Activated CD4-positive, alpha-beta T cell treated with anti-CD3 and anti-CD28 coated beads, Interleukin-2, amount 50 U/mL, for 48 hours (primary cell): ENCODE measurements at places on chromosomes 5 and 9.

GRCh38 chr5:169742771-169743296, 105.8 kb downstream of the DOCK2 start:
- DNase-seq, result no peak

DNA sequence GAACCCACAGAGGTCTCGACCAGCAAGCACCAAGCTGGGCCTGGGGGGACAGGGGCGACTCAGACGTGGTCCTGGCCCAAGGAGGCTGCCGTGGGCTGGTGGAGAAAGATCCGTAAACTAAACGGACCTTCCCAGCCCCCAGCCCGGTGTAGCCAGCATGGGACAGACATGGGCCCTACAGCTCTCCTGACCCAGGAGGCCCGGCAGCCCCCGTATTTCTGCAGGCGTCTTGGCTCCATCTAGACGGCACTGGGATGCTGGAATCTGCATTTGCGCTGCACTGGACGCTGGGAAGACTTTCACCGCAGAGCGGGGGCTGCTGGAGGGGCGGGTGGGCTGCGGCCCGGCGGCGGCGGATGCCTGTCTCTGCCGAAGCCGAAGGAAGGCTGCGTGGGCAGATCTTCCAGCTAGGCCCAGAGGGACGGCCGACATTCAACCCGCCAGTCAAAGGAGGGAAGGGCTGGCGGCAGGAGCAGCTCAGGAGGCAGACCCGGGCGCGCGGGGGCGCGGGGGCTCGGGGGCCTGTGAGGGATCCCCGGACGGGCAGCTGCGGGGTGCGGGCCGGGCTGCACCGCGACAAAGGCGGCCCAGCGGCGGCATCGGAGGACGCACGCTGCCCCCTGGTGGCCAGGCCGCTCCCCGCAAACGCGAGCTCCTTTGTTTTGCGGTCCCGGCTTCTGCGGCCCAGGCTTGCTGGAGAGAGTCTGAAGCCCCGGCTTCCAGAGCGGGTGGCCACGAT, 266.2 kb downstream of the NSG2 start:
- peak; percentile 75 for DNase-seq

- DNase-seq, result no peak
Observed at GRCh38 chr9:131433302-131433854, 39.5 kb downstream of the PRRC2B start.

- DNase-seq, result no peak
Observed at GRCh38 chr5:143456952-143457547, 53.6 kb upstream of the NR3C1 start.

DNA sequence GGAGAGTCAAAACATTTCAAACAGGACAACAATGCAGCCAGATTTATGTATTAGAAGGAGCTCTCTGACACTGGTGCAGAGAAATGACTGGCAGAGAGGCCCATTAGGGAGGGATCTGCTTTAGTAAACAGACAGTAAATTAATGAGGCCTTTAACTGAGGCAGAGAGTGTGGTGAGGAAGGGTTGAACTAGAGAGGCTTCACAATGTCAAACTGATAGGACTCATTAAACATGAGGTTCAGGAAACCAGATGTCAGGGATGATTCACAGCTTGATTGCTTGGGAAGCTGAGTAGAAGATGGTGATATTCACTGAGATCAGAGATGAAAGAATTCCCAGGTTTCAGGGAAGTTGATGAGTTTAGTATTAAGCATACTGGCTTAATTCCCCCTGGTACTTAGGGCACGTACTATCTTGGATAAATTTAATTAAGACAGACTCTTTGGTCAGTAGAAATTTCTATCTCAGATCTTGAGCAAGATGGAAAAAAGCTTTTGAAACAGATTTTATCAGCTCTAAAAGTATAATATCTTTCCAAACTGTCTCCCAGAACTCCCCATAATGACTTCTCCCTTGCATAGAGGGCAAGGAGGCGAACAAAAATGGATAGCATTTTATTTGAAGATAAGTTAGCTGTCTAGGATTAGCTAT, 8.6 kb upstream of the MUSK start:
- DNase-seq, result no peak

DNA sequence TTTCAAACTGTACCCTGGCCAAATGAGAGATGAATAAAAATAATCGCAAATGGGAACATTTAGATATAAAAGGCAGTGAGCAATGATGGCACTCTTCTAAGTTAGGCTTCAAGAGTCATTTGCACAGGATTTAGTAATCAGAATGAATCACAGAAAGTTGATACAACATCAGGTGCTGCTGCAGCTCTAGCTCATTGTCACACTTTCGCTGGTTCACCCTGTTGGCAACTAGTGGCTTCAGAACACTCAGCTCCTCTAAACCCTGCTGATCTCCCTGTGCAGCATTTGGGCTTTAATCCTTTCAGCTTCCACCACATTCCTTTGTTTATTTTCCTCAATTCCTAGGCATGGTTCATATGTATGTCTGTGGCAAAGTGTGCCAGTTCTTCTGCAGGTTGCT, 2071.2 kb upstream of the CDH6 start:
- DNase-seq, result no peak

GRCh38 chr5:18761801-18762200, 1127.5 kb downstream of the TAF11L14 start:
- DNase-seq, result no peak

GRCh38 chr9:130188860-130189481, 16.8 kb downstream of the NCS1 start:
- DNase-seq, result no peak

- no peak for DNase-seq
Observed at GRCh38 chr9:101445353-101446029, 9.9 kb upstream of the ALDOB start.

DNA sequence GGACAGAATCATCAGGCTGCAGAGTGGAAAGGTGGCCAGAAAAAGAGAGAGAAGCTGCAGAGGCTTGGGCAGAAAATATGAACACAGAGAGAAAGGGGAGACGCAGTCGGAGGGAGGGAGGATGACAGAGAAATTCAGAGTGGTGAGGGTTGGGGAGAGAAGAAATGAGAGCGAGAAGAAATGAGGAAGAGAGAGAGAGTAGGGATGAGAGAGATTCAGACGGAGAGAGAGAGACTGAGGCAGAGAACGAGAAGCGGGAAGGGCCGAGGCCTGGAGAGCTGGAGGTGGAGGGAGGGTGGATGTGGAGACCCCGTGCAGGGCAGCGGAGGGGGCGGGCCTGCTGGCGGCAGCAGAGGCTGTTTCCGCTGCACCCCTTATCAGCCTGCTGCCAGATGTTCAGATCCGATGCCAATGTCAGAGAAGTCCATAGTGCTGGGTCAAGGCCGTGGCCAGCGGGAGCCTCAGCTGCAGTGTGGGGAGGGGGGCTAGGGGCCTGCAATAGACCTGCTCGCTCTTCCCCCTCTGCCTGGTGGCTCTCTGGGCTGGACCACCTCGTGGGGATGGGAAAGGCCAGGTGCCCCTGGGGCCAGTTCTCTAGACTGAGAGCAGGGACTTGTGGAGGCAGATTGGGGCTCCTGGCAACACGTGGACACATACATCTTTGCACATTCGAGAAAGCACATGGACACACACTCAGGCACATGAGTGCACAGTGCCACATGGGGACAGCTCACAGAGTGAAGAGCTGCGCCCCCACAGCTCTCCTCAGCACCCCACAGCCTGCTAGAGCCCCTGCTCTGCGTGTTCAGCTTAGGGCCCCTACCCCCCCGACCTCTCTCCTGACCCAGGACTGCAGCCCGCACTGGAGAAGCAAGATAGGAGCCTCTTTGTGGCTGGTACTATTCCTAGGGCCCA, 4.9 kb upstream of the NR5A1 start:
- no peak for DNase-seq

DNA sequence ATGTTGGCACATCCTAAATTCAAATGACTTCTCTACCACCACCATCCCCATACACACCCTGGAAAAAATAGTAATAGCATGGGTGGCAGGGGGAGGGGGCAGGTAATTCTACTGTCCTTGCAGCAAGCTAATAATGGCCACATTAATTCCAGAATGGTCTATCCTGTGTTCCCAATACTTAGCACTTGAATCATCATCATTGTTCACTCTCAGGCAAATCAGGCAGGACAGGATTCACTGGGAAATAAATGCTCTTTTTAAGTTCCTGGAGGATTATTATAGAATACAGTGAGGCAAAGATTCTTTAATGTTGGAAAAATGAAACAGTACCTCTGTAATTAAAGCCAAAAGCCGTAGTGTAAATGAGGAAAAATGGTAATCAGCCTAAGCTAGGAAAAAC, 254.5 kb downstream of the ARRDC3 start:
- DNase-seq, result no peak

DNA sequence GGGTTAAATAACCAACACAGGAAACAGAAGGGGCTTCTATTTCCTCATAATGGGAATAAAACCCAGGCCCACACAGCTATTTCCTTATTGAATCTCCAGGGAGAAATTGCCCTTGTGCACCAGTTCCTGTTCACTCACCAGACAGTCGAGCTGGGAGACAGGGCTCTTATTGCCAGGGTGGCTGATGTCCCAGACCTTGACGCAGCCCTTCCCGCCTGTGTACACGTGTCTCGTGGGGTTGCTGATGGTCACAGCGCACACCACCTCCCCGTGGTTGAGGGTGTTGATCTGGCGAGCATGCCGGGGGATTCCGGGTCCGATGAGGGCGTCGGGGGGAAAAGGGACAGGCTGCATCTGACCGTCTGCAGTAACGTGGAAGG, 96.5 kb downstream of the TLE1 start:
- DNase-seq, result no peak

- DNase-seq, result peak; percentile 6
Observed at GRCh38 chr5:119578937-119579336, 50.4 kb upstream of the FAM170A start.

DNA sequence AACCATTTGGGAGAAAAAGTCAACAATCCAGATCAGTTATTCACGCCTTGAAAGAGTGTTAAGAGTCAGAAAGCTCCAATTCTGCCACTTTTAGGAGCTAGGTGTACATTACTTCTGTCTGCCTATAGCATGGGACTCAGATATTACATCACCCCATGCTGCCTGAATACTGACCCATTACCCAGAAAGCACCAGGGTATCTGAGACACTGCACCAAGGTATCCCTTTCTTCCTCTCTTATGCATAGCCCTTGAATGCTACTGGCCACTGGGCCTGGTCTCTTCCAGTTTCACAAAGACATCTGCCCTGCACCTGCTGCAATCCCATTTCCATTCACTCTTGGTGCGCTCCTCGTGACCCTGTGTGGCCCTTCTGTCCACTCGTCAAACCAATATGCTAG, 2.6 kb downstream of the STRBP start:
- no peak for DNase-seq

GRCh38 chr5:149549461-149550267, 1.6 kb downstream of the CSNK1A1 start:
- peak; percentile 53 for DNase-seq

DNA sequence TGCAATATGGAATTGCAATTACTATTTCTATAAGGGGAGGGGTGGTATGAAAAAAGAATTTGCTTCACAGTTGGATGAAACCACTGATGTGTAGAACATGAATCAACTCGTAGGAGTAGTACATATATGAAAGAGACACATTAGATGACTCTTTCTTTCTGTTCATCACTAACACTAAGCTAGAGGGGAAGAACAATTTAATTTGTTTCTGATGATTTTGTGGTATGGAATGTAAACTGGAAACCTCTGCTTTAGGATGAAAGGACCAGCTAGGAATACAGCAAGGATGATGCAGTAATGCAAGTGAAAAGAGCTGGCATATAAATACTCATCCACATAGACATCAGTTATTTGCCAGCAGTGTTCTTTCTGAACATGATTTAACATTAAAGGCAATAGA, 113.4 kb downstream of the PAPPA start:
- no peak for DNase-seq

DNA sequence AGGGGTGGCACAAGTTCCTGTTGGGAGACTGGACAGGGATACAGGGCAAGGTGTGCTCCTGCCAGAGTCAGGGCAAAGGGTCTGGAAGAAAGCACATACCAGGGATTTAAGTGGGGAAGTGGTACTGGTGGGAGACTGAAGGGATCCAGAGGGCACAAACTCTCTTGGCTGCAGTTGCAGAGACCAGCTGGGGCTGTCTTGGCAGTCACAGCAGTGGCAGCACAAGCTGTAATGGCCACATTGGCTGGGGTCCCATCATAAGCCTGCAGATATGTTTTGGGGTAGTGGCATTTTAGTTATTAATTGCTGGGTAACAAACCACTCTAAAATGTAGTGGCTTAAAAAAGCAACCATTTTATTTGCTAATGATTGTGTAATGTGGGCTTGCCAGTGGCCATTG, 492.2 kb downstream of the ENC1 start:
- DNase-seq, result no peak

DNA sequence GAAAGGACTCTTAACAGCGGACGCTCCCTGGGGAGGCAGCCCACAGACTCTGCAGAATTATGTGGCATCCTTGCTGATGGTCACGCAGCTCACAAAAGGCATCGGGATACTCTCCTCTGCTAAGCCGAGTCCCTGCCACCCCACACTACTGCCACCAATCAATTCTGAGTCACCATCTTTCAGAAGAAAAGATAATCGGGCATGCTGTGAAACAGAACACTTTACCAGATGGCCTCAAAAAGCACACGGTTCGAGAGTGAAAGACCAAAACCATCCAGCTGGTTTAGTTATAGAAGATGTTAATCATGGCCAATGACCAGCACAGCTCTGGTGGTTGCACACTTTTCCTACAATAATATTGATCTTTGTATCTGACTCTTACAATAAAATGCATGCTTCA, 136.3 kb downstream of the MYO10 start:
- no peak for DNase-seq

DNA sequence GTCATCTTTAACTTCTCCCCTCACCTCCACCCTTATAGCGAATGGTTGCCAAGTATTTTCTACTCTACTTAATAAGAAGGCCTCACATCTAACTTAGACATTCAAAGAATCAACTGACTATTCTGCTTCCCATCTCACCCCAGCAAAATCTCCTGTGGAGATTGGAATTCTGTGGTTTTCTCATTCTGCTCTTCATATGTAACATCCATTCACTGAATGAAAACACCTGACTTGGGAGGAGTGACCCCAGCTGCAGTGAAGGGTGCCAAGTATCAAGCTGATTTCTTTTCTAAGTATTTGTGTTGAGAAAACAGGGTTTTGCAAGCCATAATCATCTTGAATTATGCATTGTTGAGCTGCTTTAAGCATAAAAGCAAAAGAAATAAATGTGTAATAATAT, 42.5 kb upstream of the TAF1L start:
- no peak for DNase-seq

GRCh38 chr5:22887566-22887965, 34.4 kb upstream of the CDH12 start:
- DNase-seq, result no peak

GRCh38 chr5:14547666-14548065, 33.9 kb upstream of the OTULINL start:
- DNase-seq, result no peak

DNA sequence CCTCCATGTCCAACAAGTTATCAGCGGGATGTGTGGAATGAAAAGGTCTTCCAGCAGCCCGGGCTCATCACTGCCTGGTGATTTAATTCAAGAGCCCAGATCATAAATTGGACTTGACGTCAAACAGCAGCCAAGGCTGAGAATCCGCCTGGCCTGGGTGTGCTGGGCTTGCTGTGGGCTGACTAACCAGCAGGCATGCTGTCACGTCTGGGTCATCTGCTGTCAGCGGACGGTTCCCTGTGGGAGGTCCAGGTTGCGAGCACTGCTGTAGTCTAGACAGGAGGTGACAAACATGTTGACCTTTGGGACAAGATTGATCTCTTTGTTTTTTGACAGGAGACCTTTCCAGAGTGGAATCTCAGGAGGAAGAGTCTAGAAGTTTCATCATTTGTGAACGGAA, 289.7 kb downstream of the OSTF1 start:
- no peak for DNase-seq
